CD8-positive, alpha-beta memory T cell (primary cell): ENCODE measurements at places on chromosomes 1 and 21.

DNA sequence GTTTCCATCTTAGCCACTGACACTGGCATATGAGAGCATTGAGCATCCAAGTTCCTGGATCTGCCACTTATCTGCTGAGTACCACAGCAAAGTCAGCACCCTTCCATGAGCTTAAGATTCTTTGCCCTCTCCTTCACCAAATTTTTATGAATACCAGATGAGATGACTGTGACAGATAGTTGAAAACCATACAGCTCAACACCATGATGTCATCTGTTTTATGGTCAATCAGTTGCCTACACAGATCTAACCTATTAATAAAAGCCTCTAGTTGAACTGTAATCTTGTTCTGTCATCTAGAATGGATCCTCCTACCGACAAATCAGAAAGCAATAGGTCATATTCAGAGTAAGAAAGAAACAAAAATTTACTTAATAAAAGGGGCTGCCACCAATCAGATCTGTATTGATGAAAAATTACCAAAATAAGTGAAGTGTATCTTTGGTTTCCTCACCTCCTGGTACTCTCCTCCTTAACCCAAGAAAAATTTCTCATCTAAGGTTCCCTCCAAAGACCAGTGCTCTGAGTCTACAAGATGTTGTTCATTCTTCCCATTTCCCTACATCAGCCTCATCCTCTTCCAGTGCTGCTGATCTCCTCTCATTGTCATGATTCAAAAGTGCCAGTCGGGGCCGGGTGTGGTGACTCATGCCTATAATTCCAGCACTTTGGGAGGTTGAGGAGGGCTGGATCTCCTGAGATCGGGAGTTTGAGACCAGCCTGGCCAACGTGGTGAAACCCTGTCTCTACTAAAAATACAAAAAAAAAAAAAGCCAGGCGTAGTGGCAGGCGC, 138.8 kb upstream of the CTTNBP2NL start:
- H3K4me1 ChIP-seq, result no peaks in the 10 kb centered on the region
- no peaks in the 10 kb centered on the region for H3K27me3 ChIP-seq
- DNase-seq, result no peak
- no peak overlapping the region for H3K27ac ChIP-seq
- H3K36me3 ChIP-seq, result no peaks in the 10 kb centered on the region
- H3K4me3 ChIP-seq, result no peak overlapping the region

- H3K27me3 ChIP-seq, result no peaks in the 10 kb centered on the region
- H3K4me3 ChIP-seq, result no peak overlapping the region
- H3K4me1 ChIP-seq, result no peaks in the 10 kb centered on the region
- DNase-seq, result no peak
- peaks cover 13% of the 10 kb centered on the region for H3K36me3 ChIP-seq
These were observed 18.7 kb downstream of the PSMB2 start for GRCh38 chr1:35622510-35623178.

DNA sequence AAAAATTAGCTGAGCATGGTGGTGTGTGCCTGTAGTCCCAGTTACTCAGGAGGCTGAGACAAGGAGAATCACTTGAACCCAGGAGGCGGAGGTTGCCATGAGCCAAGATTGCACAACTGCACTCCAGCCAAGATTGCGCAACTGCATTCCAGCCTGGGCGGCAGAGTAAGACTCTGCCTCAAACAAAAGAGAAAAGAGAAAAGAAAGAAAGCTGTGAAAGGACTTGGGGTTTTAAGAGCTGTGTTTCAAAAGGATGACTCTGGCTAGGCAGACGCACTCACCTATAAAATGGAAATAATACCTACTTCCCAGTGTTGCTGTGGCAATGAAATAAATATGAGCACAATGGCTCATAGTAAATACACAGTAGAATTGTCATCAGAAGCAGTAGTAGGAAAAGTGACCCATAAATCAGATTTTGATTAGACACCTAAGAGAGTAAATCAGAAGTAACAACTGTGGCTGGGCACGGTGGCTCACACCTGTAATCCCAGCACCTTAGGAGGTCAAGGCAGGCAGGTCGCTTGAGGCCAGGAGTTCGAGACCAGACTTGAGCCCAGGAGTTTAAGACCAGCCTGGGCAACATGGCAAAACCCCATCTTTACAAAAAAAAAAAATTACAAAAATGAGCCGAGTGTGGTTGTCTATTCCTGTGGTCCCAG, 45.9 kb upstream of the PUM1 start:
- H3K36me3 ChIP-seq, result no peaks in the 10 kb centered on the region
- DNase-seq, result no peak
- H3K27ac ChIP-seq, result no peak overlapping the region
- H3K4me3 ChIP-seq, result no peak overlapping the region
- H3K27me3 ChIP-seq, result no peaks in the 10 kb centered on the region

DNA sequence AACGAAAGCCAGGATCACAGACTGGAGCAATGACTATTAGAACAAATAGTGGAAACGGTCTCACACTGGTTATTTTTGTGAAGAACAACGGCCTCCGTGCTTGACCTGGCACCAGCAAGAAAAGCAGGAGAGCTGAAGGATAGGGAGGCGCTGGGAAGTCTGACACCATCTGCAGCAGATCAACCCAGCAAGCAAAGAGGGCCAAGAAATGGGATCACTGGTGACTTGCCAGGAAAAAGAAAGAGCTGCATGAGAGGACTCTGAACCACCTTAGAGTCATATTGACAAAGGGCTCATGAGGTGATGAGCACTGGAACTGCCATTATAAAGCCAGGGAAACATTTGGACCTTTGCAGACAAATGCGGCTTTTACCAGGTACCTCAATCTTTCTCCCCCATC, 25.0 kb downstream of the MTOR start:
- H3K36me3 ChIP-seq, result peaks cover 73% of the 10 kb centered on the region
- no peaks in the 10 kb centered on the region for H3K27me3 ChIP-seq
- no peak for DNase-seq
- no peak overlapping the region for H3K27ac ChIP-seq
- H3K4me1 ChIP-seq, result no peaks in the 10 kb centered on the region

DNA sequence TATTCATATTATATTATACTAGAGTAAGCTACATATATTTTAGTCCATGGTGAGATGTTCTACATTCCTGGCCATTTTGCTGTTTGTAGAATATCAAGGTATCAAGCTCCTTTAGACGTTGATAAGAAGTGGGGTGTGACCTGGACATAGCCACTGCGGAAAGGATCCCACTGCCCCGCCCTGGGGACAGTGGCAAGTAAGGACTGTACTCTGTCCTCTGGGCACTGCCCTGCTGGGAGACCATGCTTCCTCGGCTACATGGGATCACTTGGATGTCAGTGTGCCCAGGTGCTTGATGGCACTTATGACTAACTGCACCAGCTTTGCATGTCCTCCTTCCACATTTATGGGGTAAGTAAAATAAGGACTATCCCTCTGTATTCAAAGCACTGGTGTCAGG, 46.3 kb upstream of the NTPCR start:
- H3K36me3 ChIP-seq, result no peaks in the 10 kb centered on the region
- H3K27me3 ChIP-seq, result no peaks in the 10 kb centered on the region
- no peak for DNase-seq
- no peak overlapping the region for H3K27ac ChIP-seq
- peaks cover under 1% of the 10 kb centered on the region for H3K4me1 ChIP-seq
